Globus pallidus (tissue), 1 donor: ENCODE measurements at places on chromosomes 7 and 10.

DNA sequence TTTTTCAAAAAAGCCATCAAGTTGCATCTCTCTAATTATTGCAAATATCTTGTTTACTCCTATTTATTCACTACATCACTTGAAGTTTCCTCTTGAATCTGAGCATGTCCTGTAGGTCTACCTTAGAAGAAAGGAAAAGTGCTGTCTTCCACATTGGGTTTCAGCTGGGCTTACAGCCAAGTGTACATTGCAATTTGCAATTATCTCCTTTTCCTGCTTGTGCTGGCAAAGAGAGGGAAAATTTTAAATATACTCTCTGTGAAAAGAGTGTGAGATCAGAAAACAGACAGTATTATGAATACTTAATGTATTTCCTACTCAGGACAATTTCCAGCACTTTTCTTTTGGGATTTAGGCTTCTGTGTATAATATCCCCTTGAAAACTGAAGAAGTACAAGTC lies 839.7 kb downstream of the CNTNAP2 start:
- no peak for DNase-seq

DNA sequence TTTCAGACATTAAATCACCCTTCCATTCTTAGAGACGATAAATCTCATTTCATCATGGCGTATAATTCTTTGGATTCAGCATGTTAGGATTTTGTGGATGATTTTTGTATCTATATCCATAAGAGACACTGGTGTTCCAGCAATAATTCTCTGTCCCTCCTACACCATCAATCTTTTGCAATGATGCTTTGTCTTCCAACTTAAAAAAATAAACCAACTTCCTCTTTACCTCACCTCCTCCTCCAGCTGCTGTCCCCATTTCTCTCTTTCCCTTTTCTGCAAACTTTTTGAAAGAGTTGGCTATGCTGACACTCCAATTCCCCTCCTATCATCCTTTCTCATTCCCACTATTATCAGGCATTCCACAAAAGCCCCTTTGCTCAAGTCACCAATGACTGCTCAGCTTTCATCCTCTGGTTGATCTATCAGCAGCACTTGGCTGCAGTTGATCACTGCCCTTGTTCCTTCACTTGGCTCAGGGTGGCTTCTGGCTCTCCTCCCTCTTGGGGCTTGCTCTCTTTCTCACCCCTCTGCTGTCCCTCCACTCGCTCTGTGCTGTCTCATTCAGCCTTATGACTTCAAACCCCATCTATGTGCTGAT lies 130.0 kb downstream of the ARHGAP22 start:
- no peak for DNase-seq

GRCh38 chr7:2283074-2283473 lies 31.2 kb downstream of the SNX8 start:
- DNase-seq: no peak

DNA sequence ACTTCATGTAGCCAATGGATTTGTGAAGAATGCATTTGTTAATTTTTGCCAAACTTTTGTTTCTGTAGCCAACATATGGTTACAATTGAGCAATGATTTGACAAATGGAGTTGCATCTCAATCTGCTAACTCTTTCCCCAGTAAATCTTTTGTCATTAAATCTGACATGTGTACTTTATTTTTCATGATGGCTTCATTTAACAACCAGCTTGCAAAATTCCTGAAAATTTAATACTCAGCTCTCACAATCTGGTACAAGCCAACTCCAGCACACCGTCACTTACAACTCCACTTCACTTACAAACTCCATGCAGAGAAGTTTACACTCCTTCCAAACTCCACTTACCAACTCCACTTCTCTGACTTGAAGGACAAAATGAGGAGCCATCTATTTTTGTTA lies 26.5 kb upstream of the HIBADH start:
- no peak for DNase-seq

DNA sequence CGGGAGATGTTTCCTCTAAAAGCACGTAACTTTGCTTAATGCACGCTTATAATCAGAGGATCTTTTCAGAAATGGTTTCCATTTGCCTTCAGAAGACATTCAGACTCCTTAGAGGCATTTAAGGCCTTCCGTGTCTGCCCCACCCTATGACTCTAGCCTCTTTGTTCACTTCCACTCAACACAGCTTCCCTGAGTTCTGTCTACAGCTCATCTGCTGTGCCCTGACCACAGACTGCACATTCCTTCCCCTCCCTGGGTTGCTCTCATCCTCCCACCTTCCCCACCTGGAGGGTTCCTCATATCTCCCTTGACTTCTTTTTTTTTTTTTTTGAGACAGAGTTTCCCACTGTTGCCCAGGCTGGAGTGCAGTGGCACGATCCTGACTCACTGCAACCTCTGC lies 16.6 kb downstream of the FBH1 start:
- DNase-seq: no peak

GRCh38 chr7:127976056-127976737 lies 55.0 kb downstream of the LRRC4 start:
- no peak for DNase-seq

DNA sequence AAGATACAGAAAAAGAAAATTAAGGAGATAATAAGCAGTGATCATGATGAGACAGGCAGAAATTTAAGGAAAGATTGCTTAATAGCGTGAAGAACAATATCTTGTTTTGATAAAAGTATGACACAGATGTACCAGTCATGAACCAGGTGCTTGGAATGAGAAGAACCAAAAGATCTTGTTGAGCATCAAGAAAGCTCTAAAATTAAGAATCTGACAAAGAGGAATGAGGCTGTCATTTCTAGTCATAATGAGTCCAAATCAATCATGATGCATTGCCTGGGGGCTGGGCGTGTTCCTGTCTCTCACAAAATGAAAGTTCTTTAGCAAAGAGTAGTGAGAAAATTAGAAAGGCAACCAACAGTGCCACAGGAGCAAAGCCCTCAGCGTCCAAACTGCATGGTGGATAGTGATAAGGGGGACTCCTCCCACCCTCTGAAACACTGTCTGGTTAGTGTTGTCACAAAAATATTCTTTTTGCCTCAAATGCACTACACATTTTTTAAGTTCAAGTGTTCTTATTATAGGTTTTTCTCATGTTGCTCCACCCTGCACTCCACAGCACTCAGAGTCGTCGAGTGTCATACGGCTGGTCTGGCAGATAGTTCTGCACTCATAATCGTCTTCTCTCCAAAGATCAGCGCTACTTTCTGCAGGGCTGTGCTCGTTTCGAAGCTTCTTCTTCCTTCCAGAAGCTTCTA lies 439.6 kb downstream of the TNS3 start:
- DNase-seq: no peak

GRCh38 chr10:1966712-1967376 lies 229.5 kb upstream of the ADARB2 start:
- no peak for DNase-seq
